ENCODE measurements at places on chromosomes 3 and 15.

DNA sequence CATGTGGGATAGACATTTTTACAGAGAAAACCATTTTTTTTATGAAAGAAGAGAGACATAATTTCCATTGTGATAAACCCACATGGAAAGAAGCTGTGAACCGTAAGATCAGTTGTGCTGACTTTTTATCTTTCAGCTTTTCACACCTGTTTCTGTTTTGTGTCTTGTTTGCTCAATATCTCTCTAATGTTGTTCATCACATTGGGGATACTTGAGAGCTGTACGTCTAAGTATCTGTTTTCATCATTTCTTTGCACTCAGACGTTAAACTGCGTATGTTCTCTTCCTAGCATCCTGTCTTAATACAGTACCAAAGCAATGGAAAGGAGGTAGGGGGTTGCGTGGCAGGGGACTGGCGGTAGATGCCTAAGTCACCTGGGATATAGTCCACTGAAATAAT is 449.0 kb downstream of the NAALADL2 start:
- no peak for DNase-seq

DNA sequence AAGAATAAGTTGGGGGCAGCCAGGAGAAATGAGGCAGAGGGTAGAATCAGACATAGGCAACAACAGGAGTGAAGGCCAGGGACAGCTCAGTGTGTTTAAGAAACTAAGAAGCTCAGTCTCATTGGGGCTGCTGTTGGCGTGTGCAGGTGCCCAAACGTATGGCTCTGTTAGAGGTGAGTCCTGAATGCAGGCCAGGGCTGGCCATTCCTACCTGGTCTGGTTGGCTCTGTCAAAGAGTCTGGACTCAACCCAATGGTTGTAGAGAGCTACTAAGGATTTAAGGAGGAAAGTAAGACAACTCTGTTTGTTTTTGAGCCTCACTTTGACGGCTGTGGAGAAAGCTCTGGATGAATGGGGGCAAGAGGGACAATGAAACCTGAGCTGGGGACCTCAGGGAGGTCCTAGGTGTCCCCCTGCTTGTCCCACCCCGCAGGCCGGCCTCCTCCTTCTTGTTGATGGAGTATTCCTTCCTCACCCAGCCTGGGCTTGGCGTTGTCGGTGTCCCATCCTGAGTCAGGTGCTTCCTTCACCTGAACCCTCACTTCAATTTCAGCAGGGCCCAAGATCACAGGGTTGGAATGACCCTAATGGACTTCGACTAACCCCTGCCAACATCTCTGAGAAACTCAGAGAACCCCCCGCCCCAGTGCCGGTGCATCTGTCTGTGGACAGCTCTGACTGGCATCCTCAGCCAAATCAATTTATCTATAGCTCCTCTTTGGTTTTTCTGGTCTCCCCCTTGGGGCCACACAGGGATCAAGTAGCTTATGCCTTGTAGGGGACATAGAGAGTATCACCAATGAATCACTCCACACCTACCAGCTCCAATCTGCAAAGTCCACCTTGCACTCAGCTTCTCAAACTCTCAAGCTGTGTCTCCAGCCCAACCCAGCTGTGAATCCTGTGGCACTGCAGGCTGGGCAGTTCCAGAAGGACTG is 8.3 kb downstream of the ITGA11 start:
- no peak for DNase-seq

DNA sequence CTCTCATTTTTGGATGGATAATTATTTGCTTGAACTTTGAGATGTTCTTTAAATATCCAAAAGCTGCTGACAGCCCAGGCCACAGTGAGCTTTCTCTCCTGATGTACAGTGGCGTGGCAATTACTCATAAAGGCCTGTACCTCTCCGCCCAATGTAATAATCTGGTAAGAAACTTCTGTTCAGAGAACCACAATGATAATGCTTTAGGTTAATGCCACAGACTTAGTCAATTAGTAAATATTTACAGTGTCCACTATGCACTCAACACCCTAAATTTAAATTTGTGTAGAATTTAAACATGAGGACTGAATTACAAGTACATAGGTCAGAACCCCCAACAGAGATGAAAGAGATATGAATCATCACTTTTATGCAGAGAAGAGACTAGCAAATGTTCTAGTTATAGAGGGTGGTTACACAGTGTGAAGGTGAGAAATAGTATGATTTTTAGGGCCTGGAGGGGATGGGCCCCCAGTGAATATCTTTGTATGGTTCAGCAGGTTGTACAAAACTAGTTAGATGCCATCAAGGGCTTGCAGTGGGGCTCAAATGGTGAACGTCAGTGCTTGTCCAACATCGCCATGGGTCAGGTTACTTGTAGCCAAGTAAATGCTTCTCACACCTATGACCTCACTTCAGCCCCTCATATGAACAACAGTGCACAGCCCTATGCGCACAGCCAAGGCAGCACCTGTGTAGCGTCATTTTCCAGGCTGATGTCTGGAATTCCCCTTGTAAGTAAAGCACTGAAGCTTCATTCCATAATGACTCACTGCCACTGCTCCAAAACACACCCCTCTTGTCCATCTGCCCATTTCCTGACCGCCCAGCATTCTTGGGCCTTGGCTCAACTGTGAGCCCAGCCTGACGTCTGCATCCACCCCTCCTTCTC is 13.3 kb downstream of the ABHD2 start:
- DNase-seq: no peak

DNA sequence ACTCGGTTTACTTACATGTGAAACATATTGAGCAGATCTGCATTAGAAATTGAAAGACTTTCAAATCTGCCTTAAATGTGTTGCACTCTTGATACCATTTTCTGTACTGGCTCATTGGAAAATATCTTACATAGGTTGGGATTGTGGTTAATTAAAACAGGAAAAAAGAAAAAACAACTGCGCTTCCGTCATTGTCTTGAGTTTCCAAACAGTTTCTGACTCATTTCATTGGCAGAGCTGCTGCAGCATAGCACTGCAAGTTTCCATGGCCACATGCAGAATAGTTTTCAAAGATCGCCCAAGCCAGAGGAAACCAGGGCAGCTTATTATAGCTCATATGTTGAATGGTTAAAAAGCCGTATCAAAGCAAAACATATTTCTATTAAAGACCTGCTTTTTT is 446.6 kb upstream of the BCHE start:
- DNase-seq: no peak

DNA sequence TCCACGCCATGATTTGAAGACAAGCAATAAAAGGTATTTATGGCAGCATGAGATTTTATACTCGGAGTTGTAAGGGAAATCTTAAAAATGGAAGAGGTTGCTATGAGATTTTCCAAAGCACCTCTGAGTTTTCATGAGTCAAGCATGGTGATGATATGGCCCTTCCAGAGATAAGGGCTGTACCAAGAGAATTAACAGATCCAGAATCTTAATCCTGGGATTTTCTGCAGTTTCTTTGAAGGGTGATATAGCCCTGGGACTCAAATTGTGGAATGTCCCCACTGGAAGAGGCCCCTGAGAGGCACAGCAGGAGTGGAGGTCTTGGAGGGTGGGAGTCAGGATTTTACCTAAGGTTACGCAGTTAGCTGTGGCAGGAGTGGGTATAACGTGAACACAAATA is 243.3 kb downstream of the ZNF621 start:
- DNase-seq: no peak

DNA sequence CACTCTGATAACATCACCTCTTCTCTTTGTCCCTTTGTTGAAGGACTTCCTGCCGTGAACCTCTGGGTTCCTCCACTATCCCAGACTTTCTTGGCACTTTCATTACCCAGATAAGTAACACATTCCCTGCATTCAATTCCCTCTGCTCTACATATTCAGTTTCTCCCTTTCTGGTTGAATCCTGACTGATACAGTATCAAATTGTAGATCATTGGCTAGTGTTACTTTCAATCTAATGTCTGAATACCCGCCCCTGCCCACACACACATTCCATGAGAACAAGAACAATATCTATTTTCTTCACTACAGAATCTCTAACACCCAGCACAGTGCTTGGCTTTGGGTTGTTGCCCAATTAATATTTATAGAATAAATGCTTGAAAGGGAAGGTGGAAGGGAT is 163.5 kb downstream of the ABHD5 start:
- DNase-seq: no peak

DNA sequence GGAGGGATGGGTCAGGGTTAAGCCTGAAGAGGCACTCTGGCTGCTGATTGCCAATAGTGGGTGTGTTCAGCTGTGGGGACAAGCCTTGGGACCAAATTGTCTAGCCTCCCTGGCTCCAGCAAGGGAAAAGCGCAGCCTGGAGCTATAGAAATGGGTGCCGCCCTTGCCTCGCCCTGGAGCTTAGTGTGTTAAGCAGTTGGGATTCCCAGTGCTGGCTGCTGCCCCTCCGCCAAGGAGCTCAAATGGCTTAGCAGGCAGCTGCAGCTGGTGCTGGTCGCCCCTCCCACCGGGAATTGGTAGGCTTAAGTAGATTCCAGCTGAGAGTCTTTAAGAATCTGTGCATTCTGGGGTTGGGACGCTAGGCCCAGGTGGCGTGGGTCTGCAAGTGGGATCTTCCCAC is 662.9 kb upstream of the TBL1XR1 start:
- DNase-seq: no peak

GRCh38 chr3:191383124-191383523 is 52.8 kb upstream of the UTS2B start:
- no peak for DNase-seq

- no peak for DNase-seq
Observed at GRCh38 chr3:112736805-112737566, 96.0 kb upstream of the CCDC80 start.

GRCh38 chr3:43727930-43728329 is 37.2 kb downstream of the ABHD5 start:
- no peak for DNase-seq

- DNase-seq: no peak
Observed at GRCh38 chr15:41150279-41150678, 34.2 kb upstream of the INO80 start.

DNA sequence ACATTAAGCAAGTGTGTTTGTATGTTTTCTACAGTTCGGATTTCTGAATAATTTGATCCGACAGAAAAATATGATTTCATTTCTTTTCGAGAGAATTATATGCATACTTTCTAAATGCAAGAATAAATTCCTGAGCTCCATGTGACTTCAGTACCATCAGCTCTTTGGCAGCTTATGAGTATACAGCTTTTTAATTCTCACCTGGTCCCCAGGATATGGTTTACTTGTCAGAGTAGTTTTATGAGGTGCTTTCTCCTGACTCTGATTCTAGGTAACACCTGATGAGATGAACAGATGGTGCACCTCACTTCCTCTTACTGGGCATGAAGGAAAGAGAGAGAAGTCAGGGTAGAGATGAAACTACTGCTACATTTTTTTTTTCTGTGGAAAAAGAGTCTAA is 3.1 kb downstream of the HGD start:
- DNase-seq: no peak

- DNase-seq: no peak
Observed at GRCh38 chr3:138450704-138451424, 16.4 kb downstream of the ESYT3 start.

DNA sequence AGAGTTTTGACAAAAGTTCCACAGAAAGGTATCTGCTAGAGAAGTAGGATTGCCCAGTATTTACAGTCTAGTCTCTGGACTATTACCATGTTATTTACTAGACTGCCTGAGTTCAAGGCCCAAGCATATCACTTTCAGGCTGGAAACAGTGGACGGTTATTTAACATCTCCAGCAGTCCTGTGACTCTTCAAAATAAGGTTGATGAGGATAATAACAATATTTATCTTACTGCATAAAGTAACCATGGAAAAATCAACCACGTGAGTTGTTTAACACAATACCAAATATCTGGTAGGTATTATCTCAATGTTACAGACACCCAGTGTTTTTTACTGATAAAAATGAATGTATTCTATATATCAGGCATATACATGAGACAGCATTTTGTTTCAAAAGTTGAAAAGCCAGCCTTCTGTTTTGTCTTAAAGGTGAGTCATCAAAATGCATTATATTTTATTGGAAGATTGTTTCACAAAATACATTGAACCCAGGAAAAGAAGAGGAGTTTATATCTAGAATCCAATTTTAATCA is 535.8 kb downstream of the TBL1XR1 start:
- no peak for DNase-seq

DNA sequence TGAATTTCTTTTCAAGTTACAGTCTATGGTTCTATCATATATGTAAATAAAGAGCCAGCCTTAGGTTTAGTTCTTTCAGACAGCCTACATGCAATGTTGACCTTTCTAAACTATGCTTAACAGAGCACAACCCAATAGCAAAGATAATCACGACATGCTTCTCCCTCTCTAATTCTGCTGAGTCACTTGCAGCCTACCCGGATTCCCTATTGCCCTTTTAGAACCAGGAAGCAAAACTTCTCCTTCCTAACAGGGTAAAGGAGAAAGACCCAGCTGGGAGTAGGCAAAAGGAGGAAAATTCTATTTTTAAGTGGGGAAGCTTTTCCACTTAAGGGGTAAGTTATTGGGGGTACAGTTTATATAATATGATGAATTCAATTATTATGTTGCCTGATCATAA is 79.3 kb downstream of the SLC7A14 start:
- peak; percentile 7 for DNase-seq

GRCh38 chr3:13023971-13024764 is 49.1 kb downstream of the IQSEC1 start:
- DNase-seq: no peak

- peak; percentile 38 for DNase-seq
Observed at GRCh38 chr3:179148616-179149405, 654 bp downstream of the PIK3CA start.

- DNase-seq: no peak
Observed at GRCh38 chr3:1962396-1963088, 136.1 kb upstream of the CNTN4 start.

DNA sequence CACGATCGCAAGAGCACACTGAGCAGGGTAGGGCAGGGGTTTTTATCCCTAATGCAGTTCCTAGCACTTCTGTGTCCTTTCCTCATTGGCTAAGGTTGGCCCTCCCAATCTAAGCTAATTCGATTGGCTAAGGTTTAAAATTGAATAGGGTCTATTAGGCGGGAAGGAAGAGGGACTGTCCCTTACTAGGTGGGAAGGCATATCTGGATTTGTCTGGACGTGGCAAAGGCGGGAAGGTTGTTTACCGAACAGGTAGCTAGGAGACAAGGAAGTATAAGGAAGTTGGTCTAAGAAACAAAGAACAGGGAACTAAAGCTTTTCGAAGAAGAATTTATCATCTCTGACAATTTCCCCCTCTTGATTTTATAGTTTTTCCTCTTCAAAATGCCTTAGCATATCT is 24.8 kb upstream of the ATG7 start:
- no peak for DNase-seq

DNA sequence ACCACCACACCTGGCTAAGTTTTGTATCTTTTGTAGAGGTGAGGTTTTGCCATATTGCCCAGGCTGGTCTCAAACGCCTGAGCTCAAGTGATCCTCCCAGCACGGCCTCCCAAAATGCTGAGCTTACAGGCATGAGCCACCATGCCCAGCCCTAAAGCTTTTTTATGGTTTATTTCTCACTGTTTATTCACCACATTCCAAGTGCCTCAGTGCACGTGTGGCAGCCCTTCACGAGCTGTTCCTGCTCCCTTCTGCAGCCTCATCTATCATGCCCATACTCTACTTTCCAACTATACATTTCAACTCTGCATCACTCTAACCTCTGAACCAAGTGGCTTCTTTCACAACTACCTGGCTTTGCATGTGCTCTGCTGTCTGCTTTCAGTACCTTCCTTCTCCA is 17.9 kb upstream of the OSBPL11 start:
- no peak for DNase-seq

GRCh38 chr3:15510493-15510892 is 11.0 kb downstream of the COLQ start:
- DNase-seq: no peak

- no peak for DNase-seq
Observed at GRCh38 chr3:4855676-4856075, 123.6 kb upstream of the BHLHE40 start.
